Kidney epithelial cell (primary cell): ENCODE measurements at places on chromosomes 13 and 19. TPM values are rescaled to one million over a fixed set of nuclear protein-coding genes. Genes with fewer than 3 reads are reported as not detected.
A peak's percentile ranks its signal among the peaks of the same experiment; 100 is the strongest.

DNA sequence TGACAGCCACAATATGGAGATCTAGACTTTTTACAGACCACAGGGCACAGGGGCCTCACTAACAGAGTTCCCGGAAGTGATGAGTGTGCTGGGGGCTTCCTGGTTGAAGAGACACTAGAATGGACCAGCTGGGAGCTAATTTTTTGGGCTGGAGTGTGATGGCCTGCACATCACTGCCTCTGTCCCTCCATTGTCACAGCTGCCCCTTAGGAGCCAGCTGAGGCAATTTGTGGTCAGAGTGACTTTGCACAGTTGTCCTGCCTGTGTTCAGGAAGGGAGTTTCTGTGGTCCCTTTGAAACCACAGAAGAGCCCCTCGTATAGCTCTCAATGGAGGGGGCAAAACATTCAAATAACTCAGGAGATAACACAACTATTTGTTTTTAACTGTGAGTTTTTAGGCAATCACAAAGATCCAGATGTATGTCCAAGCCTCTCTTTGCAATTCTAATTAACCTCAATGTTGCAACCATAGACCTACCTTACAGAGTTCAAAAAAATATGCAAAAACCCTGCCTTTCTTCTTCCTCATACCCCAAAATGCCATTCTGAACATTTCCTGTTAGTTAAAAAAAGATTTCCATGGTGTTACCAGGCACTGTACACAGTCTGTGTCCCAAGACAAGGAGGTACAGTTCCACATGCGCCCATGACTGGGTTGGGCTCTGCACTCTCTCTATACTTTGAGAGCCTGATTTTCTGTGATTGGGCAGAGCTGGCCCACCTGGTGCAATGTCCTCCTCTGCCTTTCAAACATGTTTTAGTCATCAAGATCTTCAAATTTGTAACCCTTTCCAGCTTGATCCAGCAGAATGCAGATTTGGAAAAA is 2.4 kb downstream of the ALOX5AP start:
- no peak for DNase-seq

DNA sequence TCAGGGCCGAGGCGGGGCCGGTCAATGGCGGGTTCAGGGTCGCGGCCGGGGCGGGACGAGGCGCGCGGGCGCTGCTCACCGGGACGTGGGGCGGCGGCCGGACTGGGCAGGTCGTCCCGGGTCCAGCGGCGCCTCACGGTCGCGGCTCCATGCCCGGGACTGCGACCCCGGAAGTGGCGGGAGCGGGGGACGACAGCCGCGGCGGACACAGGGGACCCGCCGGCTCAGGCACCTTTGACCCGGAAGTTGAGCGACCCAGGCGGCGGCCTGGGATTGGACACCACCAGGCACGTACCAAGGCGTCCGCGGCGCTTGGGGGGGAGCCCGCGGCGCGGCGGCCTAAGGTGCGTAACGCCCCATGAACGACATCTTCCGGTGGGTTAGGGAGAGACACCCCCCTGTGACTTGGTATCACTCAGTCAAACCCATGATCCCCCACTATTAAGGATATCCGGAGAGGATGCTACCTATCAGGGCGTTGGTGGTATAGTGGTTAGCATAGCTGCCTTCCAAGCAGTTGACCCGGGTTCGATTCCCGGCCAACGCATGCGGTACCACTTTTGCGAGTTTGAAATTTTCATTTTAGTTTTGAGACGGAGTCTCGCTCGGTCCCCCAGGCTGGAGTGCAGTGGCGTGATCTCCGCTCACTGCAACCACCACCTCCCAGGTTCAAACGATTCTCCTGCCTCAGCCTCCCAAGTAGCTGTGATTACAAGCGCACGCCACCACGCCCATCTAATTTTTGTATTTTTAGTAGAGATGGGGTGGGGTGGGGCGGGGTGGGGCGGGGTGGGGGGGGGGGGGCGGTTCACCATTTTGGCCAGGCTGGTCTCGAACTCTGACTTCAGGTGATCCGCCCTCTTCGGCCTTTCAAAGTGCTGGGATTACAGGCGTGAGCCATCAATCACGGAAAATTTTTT is at the start of gene DPP9:
DPP9 (minus strand) TSS at position 248 of the 920 bp plus-strand sequence. CDS start 3,936 bp downstream, outside the sequence.
- DNase-seq, result peak; percentile 90

GRCh38 chr13:114004420-114005205 is 30.7 kb upstream of the C13orf46 start:
- no peak for DNase-seq

DNA sequence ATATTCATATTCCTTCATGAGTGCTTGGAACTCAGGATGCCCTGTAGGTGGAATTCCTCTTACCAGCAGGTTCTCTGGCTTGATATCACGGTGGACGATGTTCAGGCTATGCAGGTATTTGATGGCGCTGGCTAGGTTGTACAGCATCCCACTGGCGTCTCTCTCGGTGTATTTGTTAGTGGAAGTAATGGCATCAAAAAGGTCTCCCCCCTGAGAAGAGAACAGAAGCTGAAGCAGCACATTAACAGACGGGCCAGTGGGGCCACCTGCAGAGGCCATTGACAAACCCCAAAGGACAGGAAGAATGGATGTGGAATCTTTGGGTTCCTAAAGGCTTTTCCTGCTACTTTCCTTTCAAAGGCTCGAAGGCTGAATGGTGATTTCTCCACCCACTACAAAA is 308.5 kb downstream of the DCLK1 start:
- no peak for DNase-seq

The KLF12 gene
- total RNA-seq, result 11.9 and 13.1 TPM in 2 replicates

The EFNA2 gene
- total RNA-seq, result 3.1 and 5.3 TPM in 2 replicates
